Type B pancreatic cell (in vitro differentiated cells): ENCODE measurements at places on chromosomes 11 and 22. TPM values are rescaled to one million over a fixed set of nuclear protein-coding genes. Genes with fewer than 3 reads are reported as not detected.

SEC14L2 gene
- 7.9 and 9.6 TPM in 2 replicates for total RNA-seq

MPST gene
- total RNA-seq: 56.6 and 71.3 TPM in 2 replicates

GLB1L3 gene
- not detected in 2 replicates for total RNA-seq

RAB38 gene
- 10.2 and 16.8 TPM in 2 replicates for total RNA-seq

SLCO2B1 gene
- 5.6 and 23.5 TPM in 2 replicates for total RNA-seq

P2RY6 gene
- 3.0 and 14.8 TPM in 2 replicates for total RNA-seq

PTPN5 gene
- 0.48 and 1.7 TPM in 2 replicates for total RNA-seq

CHRM4 gene
- total RNA-seq: 0.98 and 1.0 TPM in 2 replicates

RFPL3 gene
- 0.24 TPM in 1 of 2 replicates, not detected in the other for total RNA-seq

UPK3A gene
- 0.29 and 0.62 TPM in 2 replicates for total RNA-seq

CLMP gene
- 3.6 and 65.7 TPM in 2 replicates for total RNA-seq

RAB6A gene
- 86.7 and 123 TPM in 2 replicates for total RNA-seq

MMP13 gene
- not detected in 2 replicates for total RNA-seq

SRSF8 gene
- total RNA-seq: 43.7 and 68.9 TPM in 2 replicates

PRG3 gene
- total RNA-seq: not detected in 2 replicates

DNA sequence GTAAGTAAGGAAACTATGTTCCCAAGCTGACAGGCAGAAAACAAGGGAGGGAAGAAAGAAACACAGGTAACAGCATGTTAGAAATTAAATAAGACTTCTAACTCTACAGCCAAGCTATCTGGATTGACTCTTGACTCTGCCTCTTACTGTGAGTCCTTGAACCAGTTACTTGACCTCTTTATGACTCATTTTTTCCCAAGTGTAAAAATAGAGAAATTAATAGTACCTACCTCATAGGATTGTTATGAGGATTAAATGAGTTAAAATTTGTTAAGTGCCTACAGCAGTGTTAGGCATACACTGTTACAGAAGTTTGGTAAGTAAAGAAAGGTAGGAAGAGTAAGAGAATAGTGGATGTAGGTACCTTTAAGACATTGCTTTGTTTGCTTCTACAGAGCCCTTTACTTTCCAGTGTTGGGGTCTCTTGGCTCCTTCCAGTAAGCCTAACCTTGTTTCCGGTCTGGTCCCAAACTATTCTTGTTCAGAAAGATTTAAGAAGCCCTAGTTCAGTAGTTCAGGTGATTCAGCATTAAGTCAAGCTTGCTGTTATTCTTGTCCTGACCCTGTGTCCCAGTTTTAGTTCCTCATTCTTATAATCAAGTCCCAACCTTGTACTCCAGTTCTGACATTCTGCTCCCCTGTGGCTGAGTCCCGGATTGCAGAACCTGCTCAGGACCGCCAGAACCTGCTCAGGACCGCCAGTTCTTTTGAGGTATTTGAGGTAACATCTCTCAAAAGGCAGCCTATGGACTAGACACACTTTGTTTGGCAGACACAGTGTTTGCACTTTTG is 963.4 kb upstream of the CCDC90B start:
- H3K4me1 ChIP-seq: no peaks in the 10 kb centered on the region
- H3K27me3 ChIP-seq: no peaks in the 10 kb centered on the region
- H3K4me3 ChIP-seq: no peak overlapping the region
- H3K36me3 ChIP-seq: no peaks in the 10 kb centered on the region
- peak overlapping the region; percentile 41 for H3K27ac ChIP-seq

GRCh38 chr11:123072332-123072761 is 10.4 kb upstream of the HSPA8 start:
- peaks cover 24% of the 10 kb centered on the region for H3K36me3 ChIP-seq
- H3K4me3 ChIP-seq: no peak overlapping the region
- DNase-seq: no peak
- no peaks in the 10 kb centered on the region for H3K27me3 ChIP-seq
- peak overlapping the region; percentile 28 for H3K27ac ChIP-seq
- peaks cover 8% of the 10 kb centered on the region for H3K4me1 ChIP-seq

DNA sequence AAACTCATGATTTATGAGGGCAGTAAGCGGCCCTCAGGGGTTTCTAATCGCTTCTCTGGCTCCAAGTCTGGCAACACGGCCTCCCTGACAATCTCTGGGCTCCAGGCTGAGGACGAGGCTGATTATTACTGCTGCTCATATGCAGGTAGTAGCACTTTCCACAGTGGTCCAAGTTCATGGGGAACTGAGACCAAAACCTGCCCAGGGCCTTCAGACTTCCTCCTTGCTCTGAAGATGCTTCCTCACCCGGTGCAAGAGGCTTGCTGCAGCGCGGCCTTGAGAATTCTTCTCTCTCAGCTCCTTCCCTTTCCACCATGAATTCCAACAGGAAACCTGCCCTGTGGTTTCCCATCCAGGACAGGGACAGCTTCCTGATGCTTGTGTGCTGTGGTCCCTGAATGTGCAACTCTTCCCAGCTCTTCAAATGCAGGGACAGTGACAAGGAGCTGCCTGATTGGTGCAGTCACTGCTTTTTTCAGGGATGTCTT is 53.9 kb downstream of the GGTLC2 start:
- peaks cover 25% of the 10 kb centered on the region for H3K27me3 ChIP-seq
- H3K36me3 ChIP-seq: no peaks in the 10 kb centered on the region
- no peak overlapping the region for H3K4me3 ChIP-seq
- DNase-seq: no peak
- peaks cover under 1% of the 10 kb centered on the region for H3K4me1 ChIP-seq

DNA sequence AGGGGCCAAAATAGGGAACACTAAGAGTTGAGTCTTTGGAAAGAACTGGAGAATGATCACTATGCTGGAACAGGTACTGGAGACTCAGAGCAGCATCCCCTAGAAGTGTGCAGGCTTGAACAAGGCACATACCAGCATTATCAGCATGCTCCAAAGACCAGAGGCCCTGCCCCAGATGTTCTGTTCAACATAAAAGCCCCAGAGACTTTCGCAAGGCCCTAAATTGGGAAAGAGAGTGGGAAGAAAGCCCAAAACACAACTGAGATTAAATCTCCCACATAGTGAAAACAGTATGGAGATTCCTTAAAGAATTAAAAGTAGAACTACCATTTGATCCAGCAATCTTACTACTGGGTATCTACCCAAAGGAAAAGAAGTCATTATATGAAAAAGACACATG is 9.4 kb downstream of the CNGA4 start:
- H3K4me3 ChIP-seq: no peak overlapping the region
- no peak overlapping the region for H3K27ac ChIP-seq
- H3K36me3 ChIP-seq: no peaks in the 10 kb centered on the region

DNA sequence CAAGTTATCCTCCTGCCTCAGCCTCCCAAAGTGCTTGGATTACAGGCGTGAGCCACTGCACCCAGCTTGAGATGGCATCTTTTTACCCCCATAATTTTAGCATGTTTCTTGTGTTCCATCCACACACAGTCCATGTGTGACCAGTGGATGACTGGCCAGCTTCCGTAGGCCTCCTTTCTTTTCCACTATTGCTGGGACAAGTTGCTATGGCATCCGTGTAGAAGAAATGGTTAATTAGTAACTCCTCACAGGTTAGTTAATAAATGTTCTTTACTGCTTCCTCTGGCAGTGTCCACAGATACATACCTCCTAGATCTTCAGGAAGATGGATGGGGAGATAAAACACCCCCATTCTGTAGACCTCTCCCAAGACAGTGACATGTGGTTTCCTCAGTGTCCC is 154.3 kb upstream of the RASSF10 start:
- peaks cover 15% of the 10 kb centered on the region for H3K36me3 ChIP-seq
- H3K4me1 ChIP-seq: peaks cover 38% of the 10 kb centered on the region
- DNase-seq: no peak
- H3K27me3 ChIP-seq: no peaks in the 10 kb centered on the region
- H3K27ac ChIP-seq: peak overlapping the region; percentile 86

- H3K4me1 ChIP-seq: no peaks in the 10 kb centered on the region
- H3K27ac ChIP-seq: no peak overlapping the region
- peaks cover 5% of the 10 kb centered on the region for H3K36me3 ChIP-seq
- H3K27me3 ChIP-seq: no peaks in the 10 kb centered on the region
- no peak for DNase-seq
- no peak overlapping the region for H3K4me3 ChIP-seq
These were observed 147.9 kb upstream of the DDI1 start for GRCh38 chr11:103888541-103888951.

DNA sequence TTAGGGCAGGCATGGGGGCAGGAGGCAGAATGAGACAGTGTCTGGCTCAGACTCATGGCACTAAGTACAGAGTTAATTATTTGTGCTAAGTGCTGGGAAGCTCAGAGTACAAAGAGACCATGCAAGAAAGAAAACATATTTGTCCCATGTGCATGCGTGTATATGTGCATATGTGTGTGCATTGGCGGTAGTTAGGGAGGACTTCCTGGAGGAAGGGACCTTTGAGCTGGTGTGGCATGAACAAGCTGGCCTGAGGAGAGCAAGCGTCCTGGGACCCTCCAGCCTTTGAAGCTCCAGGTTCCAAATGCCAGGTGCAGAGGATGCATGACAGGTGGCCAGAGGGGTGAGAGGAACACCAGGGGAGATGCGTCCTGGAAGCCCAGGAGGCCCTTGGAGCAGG is 6.1 kb downstream of the FBLN1 start:
- H3K36me3 ChIP-seq: peaks cover 4% of the 10 kb centered on the region
- H3K4me3 ChIP-seq: peak overlapping the region; percentile 45
- peaks cover 55% of the 10 kb centered on the region for H3K4me1 ChIP-seq
- H3K27me3 ChIP-seq: no peaks in the 10 kb centered on the region
- H3K27ac ChIP-seq: no peak overlapping the region

GRCh38 chr11:128146926-128147605 is 440.3 kb downstream of the ETS1 start:
- H3K4me3 ChIP-seq: no peak overlapping the region
- H3K36me3 ChIP-seq: no peaks in the 10 kb centered on the region
- H3K27me3 ChIP-seq: no peaks in the 10 kb centered on the region
- no peak for DNase-seq
- no peak overlapping the region for H3K27ac ChIP-seq

DNA sequence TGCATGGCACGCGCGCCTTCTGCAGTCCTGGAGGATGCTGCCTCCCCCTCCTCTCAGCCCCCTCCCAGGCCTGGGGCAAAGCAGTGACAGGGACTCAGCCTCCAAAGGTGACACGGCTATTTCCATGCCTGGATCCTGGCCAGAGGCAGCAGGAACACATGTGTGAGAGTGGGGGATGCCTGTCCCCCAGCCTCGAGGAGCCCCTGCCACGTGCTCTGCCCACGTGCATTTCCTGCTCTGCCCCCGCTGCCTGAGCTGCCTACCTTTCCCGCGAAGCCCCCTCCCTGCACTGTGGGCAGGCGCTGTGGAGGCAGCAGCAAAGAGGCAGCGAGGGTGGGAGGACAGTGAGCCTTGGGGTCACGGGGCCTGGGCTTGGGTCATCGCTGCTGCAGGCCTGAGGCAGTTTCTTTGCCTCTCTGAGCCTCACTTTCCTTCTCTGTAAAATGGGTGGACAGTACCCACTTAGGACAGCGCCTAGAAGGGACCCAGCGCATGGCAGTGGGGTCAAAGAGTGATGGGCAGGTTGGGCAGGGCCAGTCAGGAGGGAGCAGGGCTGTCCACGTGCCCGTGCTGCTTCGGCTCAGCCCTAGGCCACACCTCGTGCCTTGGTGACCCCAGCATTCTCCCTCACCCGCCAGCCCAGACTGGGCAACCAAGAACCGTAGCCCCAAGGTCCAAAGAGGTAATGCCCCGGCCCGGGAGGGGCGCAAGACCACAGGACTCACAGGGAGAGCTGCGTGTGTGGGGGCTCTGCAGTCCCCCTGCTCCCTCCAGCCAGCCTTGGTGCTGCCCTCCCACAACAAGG is 48.6 kb downstream of the FLRT1 start:
- H3K4me3 ChIP-seq: no peak overlapping the region
- H3K4me1 ChIP-seq: peaks cover 32% of the 10 kb centered on the region
- no peak overlapping the region for H3K27ac ChIP-seq
- DNase-seq: no peak
- H3K27me3 ChIP-seq: peaks cover 10% of the 10 kb centered on the region

DNA sequence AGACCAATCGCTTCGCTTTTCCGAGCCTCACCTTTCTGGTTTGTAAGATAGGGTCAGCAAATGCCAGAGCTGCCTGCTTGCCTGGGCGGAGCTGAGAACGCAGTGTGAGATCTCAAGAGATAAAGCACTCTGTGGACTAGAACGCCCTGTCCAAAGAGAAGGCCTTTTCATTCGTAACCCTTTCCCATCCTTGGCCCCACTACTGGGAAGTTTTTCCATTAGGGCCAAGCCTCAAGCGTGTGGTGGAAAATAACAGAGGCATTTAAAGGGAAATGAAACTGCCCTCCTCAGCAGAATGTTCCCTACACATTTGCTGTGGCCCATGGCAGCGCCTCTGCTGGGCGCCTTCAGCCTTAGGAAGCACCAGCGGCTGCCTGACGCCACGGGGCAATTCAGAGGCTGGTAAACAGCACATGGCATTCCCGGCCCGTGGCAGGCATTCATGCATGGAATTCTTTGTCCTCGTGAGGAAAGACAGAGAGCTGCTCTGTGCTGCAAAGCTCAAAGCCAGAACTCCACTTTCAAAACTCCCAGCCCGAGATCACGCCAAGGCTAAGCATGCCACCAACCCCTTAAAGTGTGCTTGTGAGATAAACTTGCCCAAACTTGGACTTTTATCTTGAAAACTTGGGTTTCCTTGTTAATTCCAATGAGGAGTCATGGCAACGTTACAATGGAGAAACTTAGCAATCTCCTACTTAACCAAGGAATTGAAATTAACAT is 38.1 kb downstream of the AHNAK start:
- peaks cover 10% of the 10 kb centered on the region for H3K27me3 ChIP-seq
- H3K4me1 ChIP-seq: peaks cover 46% of the 10 kb centered on the region
- DNase-seq: peak; percentile 77
- H3K4me3 ChIP-seq: peak overlapping the region; percentile 77
- no peaks in the 10 kb centered on the region for H3K36me3 ChIP-seq

GRCh38 chr11:10263929-10264328 is 30.1 kb downstream of the SBF2 start:
- H3K27me3 ChIP-seq: no peaks in the 10 kb centered on the region
- H3K27ac ChIP-seq: no peak overlapping the region
- no peaks in the 10 kb centered on the region for H3K36me3 ChIP-seq
- no peak for DNase-seq

DNA sequence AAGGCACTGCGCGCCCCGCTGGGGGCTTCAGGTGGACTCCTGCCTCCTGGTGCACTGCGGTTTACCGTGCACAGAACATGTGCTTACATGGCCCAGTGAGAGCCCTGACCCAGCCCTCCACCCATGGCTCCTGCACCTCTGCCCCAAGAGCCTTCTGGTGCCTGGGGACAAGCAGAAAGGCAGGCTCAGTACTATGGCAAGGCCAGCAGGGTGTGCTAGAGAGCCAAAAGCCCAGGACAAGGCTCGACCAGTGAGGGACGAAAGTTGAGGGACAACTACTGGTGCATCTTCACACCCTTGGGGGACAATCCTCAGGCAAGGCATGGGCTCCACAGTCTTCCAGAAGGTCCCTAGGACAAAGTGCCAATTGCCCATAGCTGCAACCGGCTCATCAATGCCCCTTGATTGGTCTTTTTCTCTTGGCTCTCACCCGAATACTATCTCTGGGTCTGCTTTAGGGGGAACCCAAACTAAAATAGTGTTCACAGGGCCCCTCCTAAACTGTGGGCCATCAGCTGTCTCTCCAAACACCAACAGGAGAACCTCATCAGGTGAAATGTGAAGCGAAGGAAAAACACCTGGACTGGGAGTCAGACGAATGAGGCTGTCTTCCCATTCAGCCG is 13.5 kb downstream of the PGA5 start:
- H3K4me3 ChIP-seq: no peak overlapping the region
- no peaks in the 10 kb centered on the region for H3K4me1 ChIP-seq
- H3K27me3 ChIP-seq: no peaks in the 10 kb centered on the region
- H3K36me3 ChIP-seq: no peaks in the 10 kb centered on the region
- no peak for DNase-seq

GRCh38 chr11:110979696-110980095 is 265.8 kb upstream of the POU2AF2 start:
- no peak overlapping the region for H3K27ac ChIP-seq
- no peaks in the 10 kb centered on the region for H3K4me1 ChIP-seq
- no peaks in the 10 kb centered on the region for H3K36me3 ChIP-seq
